ENCODE measurements at places on chromosomes 5 and 9. TPM values are rescaled to one million over a fixed set of nuclear protein-coding genes. Genes with fewer than 3 reads are reported as not detected.

DNA sequence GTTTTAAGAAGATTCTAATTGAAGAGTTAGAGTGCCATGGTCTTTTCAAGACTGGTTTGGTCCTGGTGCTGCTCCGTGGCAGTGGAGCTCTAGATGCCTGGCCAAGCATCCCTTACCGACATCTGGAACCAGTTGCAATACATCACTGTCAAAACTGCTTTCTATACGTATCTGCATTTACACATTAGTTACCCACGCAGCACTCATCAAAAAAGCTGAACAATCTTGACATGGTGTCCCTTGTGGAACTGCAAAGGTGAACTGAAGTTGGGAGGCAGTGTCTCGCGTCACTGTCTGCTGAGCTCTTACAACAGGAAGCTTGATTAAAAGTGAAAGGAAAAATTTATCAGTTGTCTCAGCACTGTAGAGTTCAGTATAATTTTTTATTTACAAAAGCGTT, 82.6 kb downstream of the PBX3 start:
- no peak for DNase-seq

- no peak for DNase-seq
These were observed 39.1 kb upstream of the RASGRF2 start for GRCh38 chr5:80921026-80921425.

The OTULINL gene
- total RNA-seq = 6.2 TPM

- no peak for DNase-seq
These were observed 1.7 kb downstream of the FREM1 start for GRCh38 chr9:14908295-14909180.

- peak; percentile 46 for DNase-seq
These were observed 1.0 kb downstream of the SET start for GRCh38 chr9:128689820-128690683.

The EGFLAM gene
- not detected for total RNA-seq

The PCDHGA3 gene
- 0.95 TPM for total RNA-seq

DNA sequence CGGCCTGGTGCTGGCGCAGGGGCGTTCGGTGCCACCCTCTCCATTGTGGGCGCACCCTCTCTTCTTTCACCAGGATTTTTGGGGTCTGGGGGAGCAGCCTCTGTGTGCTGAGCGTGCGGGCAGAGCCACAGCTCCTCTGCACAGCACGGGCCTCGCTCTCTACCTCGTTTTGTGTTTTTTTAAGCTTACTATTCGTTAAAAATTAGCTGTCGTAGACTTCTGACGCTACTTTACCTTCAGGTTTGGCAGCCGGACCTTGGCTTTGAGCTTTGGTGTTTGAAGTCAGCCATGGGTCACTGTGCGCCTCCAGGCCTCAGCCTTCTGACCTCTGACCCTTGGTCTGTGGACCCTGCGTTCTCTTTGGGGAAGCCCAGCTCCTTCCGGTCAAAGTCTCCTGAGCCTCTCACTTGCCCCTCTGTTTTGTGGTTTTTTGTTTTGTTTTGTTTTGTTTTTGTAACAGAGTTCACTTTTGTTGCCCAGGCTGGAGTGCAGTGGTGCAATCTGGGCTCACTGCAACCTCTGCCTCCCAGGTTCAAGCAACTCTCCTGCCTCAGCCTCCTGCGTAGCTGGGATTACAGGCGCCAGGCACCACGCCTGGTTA, 88.2 kb upstream of the CACNA1B start:
- DNase-seq = no peak

DNA sequence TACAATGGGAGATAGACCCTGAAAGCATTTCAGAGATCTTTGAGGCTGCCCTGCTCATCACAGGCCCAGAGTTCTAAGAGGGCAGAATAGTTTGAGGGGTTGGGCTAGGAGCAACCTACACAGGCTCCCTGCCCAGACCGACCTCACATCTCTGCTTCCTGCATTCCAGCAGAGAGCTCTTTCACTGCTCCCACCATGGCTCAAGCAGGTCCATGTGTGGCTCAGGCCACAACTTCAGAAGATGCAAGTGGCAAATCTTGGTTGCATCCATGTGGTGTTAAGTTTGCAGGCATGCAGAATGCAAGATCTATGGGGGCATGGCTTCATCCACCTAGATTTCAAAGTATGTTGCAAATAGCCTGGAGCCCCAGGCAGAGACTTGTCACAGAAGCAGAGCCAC, 39.0 kb downstream of the GDA start:
- DNase-seq = no peak

DNA sequence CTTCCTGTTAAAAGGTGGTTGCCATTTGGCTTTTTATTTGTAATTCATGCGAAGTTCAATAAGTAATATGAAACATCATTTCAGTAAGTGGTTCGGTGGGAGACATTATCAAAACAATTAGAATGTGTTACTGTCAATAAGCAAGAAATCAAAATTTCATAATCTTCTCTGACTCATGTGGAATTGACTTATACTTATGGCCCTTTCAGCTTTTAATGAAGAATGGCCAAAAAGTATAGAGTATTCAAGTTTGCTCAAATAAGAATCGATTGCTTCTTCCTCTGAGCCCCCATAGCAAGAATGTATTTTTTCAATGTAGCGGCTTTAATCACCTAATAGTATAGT, 174.5 kb downstream of the AOPEP start:
- no peak for DNase-seq

The ORM1 gene
- total RNA-seq = not detected

The PAEP gene
- total RNA-seq = not detected

DNA sequence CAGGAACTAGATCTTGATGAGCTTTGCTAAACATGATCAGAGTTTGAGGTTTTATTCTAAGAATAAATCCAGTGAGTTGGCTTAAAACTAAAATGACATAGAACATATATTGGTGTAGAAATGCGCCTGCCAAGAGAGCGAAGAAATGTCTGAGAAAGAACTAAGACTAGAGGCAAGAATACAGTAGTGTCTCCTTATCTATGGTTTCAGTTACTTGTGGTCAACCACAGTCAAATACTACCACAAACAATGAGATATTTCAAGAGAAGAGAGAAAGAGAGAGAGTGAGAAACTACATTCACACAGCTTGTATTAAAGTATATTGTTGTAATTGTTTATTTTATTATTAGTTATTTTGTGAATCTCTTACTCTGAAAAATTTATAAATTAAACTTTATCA, 254.4 kb upstream of the CDH10 start:
- DNase-seq = no peak

DNA sequence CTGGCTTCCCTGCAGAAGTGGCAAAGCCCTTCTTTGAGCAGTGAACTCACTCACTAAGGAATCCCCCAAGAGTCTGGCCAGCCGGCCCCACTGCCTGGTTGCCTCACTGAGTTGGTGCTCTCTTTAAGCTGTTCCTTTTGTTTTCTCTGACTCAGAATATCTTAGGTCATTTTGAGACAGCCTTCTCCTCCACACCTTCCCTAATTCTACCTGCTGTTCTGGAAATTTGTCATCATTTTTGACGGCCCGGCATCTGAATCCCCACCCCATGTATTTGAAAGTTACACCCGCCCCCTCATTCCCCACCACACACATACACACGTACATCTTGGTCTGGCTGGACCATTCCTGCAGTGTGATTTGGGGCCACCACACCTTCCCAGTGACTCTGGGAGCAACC, 41.8 kb downstream of the FGF1 start:
- DNase-seq = no peak

- DNase-seq = no peak
These were observed 107.6 kb upstream of the COL5A1 start for GRCh38 chr9:134533850-134534588.

The EDIL3 gene
- total RNA-seq = 5.6 TPM

DNA sequence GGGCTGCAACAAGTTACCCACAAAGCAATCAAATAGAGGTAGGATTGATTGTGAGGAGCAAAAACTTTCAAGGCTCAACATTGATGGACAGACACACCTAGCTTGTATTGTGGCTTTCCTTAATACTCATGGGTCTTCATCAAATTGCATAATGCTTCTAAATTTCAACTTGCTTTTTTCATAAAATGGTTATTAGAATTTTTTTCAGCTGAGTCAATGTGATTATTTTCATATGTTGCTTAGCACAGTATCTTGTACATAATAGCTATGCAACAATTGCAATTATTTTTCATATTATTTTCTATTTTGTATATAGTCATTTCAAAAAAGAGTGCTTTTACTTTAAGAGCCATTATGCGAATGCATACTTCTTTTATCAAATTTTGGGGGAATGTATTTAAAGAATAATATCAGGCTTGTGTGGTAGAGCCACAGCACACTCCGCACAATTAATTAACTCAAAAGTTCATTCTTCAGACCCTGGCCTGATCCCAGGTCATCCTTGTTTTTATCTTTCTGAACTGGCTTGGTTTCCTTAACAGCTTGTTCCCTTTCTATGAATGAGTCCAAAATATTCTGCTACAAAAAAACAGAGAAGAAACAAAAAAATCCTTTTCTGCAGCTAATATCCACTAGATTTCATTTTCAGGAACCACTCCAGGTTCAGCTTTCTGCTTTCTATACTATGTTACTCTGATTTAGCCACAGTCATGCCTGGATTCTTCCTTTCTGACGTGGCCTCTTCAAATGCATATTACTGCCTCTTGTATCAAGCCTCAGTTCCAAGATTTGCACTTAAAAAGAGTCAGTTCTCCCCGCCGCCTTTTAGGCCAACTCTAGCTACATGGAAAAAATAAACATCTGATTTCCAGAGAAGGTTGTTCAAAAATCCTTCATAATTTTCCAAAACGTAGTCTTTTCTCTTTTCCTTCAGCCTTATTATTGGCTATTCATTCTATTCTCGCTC, 45.3 kb upstream of the CDH9 start:
- DNase-seq = no peak

GRCh38 chr9:37417252-37417803, 5.2 kb upstream of the GRHPR start:
- DNase-seq = no peak

DNA sequence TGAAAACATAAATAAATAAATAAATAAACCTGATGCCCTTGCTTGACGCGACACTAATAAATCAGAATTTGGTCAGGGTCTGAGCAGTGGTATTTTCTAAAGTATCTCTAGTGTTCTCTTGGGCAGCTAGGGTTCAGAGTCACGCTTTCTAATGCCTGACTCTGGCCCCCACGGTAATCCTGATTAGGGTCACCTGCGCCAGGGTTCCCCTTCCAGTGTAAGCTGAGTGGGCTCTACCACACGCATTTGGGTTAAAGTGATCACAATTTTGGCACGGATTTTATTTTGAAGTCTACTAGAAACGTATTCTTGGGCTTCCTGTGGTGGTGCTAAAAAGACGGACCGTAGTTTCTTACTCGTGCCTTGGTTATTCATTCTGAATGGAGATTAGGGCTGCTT, 651 bp downstream of the TTC1 start:
- no peak for DNase-seq

- no peak for DNase-seq
These were observed 47.1 kb downstream of the SH3PXD2B start for GRCh38 chr5:172407241-172407691.

The PCA3 gene
- not detected for total RNA-seq

GRCh38 chr9:91837981-91838731, 111.9 kb downstream of the ROR2 start:
- DNase-seq = peak; percentile 75

GRCh38 chr5:179879003-179879689, 20.5 kb upstream of the MRNIP start:
- DNase-seq = no peak

The LEAP2 gene
- total RNA-seq = 5.9 TPM

The ENC1 gene
- 25.7 TPM for total RNA-seq

The CBY3 gene
- not detected for total RNA-seq

GRCh38 chr5:150339165-150339564, 18.3 kb upstream of the TCOF1 start:
- DNase-seq = no peak

DNA sequence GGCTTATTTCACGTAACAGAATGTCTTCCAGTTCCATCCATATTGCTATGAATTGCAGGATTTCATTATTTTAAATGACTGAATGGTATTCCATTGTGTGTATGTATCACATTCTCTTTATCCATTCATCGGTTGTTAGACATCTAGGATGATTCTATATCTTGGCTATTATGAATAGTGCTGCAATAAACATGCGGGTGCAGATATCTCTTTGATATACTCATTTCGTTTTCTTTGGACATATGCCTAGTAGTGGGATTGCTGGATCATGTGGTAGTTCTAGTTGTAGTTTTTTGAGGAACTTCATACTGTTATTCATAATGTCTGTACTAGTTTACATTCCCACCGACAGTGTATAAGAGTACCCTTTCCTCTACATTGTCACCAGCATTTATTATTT, 460.5 kb downstream of the MAN2A1 start:
- no peak for DNase-seq

The SVEP1 gene
- 13.9 TPM for total RNA-seq

- no peak for DNase-seq
These were observed 147.3 kb downstream of the ARSB start for GRCh38 chr5:78837836-78838235.
